NCI-H69 (cell line): ENCODE measurements at places on chromosomes 3 and 15.

GRCh38 chr15:60815321-60815720 lies 336.4 kb upstream of the ICE2 start:
- no peak for DNase-seq

- no peak for DNase-seq
Observed at GRCh38 chr3:4681301-4681700, 188.2 kb downstream of the ITPR1 start.

DNA sequence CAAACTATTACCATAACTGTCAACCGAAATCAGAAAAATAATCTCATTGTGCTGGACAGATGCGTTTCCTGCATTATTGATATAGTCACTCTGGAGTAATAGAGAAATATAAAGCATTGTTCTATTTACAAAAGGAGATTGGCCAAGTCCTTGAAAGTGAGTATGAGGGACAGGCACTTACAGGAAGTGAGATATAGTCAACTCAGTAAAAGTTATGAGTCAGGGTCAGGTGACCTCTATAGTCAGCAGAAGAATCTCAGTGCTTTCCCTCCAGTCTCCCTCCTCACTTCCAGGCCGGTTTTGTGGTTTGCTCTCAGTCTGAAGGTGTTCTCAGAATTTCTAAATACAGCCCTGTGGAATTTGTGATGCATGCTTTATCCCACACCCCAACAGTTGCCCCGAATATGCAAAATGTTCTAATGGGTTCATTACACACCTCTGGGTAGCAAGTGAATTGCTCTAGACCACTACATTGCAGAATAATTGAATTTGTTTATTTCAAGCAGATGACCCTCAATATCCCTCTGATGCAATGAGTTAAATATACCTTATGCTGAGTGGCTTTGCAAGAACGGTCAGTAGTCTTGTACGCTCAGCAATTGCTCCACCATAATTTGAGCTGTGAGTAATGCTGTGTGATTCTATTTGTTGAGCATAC lies 787.7 kb downstream of the MCTP2 start:
- no peak for DNase-seq

- no peak for DNase-seq
Observed at GRCh38 chr3:11014752-11015151, 22.2 kb downstream of the SLC6A1 start.

DNA sequence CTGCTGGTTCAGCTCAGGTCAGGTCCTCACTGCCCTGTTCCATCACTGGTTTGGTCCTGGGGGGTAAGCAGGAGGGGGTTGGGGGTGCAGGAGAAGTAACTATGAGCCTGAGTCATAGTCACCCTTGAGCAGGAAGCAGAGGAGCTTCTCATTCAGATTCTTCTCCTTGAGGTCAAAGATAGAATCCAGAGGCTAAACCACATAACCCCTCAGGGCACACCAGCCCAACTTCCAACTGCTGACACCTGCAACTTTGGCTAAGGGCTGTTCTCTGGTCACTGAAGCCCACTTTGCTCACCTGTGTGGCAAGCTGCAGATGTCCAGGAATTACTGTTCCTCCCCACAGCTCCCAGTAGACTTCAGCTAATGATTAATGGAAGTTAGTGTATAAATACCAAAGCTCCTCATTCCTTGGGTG lies 48.8 kb upstream of the LRRFIP2 start:
- DNase-seq: no peak

- DNase-seq: no peak
Observed at GRCh38 chr3:12582730-12583129, 25.8 kb downstream of the MKRN2 start.

DNA sequence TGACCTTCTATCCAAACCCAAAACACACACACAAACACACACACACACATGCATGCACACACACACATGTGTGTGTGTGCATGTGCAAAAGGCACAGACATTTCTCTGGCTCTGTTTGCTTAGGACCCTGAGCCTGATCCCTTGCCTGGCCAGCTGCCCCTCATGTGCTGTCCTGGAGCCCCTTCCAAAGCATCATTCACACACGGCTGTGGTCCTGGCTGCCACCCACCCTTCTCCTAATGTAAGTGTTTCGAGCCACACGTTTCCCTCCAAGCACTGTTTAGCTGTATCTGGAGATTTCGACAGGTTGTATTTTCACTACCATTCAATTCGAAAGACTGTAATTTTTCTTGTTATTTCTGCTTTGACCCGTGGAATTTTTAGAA lies 45.8 kb upstream of the KLF13 start:
- DNase-seq: no peak

DNA sequence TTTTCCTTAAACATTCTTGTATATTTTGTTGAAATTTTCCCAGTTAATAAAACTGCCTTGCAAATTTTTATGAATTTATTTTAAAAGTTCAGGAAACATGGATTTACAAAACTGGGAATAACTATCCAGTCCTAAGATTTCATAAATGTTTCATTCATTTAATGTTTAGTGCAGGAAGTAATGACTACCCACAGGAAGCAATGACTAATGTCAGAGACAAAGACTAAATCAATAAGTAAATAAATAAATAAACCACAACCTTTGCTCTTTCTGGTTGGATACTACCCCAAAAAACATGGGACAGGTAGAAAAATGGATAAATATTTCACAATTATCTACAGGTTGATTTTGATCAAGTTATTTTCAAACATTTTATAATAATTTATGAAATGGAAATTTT lies 48.8 kb upstream of the TMCO5A start:
- no peak for DNase-seq

- no peak for DNase-seq
Observed at GRCh38 chr3:170178651-170179050, 2.9 kb downstream of the PHC3 start.
